ENCODE measurements at places on chromosomes 3 and 15.

GRCh38 chr15:85494048-85494777 is 113.8 kb downstream of the AKAP13 start:
- no peak for DNase-seq

- DNase-seq, result no peak
These were observed 25.0 kb downstream of the DPH3 start for GRCh38 chr3:16239780-16240179.

- no peak for DNase-seq
These were observed 139.0 kb upstream of the KCNMB2 start for GRCh38 chr3:178397202-178397601.

- no peak for DNase-seq
These were observed 19.2 kb downstream of the EID1 start for GRCh38 chr15:48896869-48897814.

- DNase-seq, result no peak
These were observed 41.5 kb downstream of the TNK2 start for GRCh38 chr3:195866686-195867511.

- DNase-seq, result no peak
These were observed 87.8 kb upstream of the RNU6-1 start for GRCh38 chr15:67927501-67928168.

GRCh38 chr3:25428789-25429335 is 799 bp downstream of the RARB start:
- DNase-seq, result no peak

- DNase-seq, result no peak
These were observed 18.8 kb downstream of the MYL3 start for GRCh38 chr3:46844397-46844796.

DNA sequence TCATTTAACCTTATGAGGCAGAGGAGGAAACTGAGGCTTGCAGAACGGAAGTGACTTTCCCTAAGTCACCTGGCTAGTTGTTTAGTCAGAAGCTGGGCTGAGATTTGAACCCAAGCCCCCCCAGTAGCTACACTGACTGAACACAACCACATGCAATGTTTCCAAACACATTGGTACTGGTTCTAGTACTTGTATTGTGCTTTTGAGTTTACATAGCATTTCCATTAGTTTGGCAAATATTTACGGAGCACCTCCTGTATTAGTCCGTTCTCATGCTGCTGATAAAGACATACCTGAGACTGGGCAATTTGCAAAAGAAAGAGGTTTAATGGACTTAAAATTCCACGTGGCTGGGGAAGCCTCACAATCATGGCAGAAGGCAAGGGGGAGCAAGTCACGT is 56.3 kb upstream of the ITGA11 start:
- no peak for DNase-seq

DNA sequence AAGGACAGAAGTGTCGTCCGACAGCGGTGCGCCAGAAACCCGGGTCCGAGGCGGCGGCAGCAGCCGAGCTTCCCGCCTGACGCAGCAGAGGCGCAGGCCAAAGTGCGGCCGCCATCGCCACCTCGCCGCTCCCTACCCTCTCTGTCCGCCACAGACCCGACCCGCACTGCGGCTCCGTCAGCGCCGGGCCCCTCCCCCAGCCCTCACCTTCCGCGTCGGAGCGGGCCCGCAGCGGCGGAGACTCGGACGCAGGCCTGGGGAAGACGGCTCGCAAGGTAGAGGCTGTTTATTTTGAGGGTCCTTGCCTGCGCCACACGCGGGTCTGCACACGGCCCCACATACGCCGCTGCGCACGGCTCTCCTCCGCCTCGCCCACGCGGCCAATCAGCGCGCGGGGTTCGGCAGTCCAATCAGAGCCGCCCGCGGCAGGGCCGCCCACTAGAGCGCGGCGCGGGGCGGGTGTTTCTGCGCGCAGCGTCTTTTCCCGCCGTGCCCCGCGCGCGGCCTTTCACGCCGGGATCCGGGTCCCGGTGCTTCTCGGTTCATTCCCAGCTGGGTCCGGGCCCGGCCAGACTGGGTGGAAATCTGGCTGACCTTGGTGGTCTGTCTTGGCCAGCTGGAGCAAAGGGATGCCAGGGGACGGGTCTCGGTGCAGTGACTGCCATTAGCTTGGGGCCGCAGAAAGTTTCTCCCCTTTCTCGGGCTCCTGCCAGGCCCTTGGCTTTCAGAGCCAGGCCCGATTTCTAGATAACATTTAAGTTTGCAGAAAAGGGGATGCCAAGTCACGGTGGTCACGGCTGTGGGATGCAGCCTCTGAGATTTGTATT is at the start of gene CNBP:
CNBP (minus strand) TSS at position 328 of the 827 bp plus-strand sequence. CDS start 12,139 bp downstream, outside the sequence.
- DNase-seq, result peak; percentile 89

- DNase-seq, result no peak
These were observed 106.5 kb downstream of the SUCNR1 start for GRCh38 chr3:151979906-151980305.

- DNase-seq, result no peak
These were observed 133.3 kb downstream of the TNIK start for GRCh38 chr3:171326717-171327440.

DNA sequence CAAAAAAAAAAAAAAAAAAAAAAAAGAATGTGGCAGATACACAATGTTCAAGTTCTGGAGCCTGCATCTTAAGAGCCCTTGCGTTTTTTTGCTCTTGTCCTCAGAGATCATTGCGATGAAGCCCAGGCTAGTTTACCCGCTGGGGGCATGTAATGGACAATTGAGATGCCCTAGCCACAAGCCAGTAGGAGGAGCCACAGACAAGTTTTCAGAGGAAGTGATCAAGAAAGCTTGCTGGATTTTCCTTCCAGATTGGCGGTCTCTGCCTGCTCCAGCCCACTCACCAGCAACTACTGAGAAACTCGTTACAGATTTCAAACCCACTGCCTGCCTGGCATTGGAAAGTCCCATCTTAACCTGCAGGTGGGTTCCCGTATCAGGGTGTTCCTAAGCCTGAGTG is 192.1 kb upstream of the EOMES start:
- no peak for DNase-seq
